ENCODE measurements at places on chromosomes 11 and 22. TPM values are rescaled to one million over a fixed set of nuclear protein-coding genes. Genes with fewer than 3 reads are reported as not detected.

The OR6X1 gene
- total RNA-seq = not detected

The FOSL1 gene
- 11.6 TPM for total RNA-seq

The CCDC116 gene
- 0.13 TPM for total RNA-seq

The DAGLA gene
- total RNA-seq = 2.9 TPM

The SLC25A45 gene
- 4.6 TPM for total RNA-seq

The APLNR gene
- total RNA-seq = 0.05 TPM

The UBE2L3 gene
- 70.4 TPM for total RNA-seq

The CDC42BPG gene
- 0.62 TPM for total RNA-seq

The UPK3A gene
- not detected for total RNA-seq

The PHF21B gene
- total RNA-seq = 1.9 TPM

The XKR3 gene
- total RNA-seq = not detected

DNA sequence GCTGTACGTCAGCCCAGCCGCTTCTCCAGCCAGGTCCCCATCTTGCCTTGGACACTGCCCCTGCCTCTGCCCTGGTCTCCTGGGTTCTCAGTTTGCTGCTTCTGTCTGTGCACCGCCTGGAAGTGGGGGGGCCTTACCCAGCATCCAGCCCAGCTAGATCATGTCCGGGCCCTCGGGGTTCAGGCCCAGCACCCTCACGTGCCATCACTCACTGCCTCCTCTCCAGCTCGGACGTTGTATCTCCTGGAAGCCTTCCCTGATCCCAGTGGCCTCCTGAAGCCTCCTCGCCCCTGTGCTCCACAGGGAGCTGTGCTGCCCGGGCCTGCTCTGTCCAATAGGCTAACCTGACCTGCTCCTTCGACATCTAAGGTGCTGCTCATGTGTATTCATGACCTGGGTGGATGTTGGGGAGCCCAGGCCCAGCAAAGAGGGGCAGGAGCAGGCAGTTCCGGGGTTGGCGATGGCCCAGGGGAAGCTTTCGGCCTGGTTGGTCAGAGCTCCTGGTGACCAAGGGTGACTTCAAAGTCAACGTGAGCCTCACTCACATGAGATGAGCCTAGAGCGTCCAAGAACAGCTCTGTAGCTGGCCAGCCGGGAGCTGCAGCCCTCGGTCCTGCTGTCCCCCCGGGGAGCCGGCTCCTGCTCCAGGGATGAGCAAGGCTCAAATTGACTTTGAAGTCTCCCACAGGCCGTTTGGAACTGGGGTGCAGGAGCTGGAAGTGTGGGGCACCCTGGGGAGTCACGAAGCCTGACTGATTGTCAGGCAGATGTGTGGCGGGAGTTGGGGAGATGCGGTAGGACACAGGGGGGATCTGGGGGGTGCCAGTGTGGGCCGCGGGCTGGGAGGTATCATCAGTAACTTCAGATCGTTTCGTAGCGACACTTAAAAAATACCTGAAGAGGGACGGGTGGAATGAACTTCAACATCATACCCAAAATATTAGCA, 5.2 kb upstream of the ASCL2 start:
- DNase-seq = no peak

DNA sequence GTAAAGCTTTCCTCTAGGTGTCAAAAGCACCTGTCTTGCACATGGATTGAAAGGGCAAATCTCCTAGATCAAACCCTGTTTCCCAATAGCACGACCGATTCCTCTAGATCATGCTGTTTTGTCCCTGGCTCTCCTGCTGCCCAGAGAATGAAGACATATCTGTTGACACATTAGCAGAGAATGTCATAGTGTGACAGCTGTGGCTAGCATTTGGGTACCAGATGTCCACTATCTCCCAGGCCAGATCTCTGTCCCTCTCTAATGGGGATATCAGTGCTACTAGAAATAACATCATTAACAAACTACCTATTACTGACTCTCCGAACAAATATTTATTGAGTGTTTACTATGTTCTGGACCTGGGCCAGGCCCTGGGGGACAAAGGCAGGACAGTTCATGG, 72.4 kb upstream of the ISX start:
- DNase-seq = no peak

DNA sequence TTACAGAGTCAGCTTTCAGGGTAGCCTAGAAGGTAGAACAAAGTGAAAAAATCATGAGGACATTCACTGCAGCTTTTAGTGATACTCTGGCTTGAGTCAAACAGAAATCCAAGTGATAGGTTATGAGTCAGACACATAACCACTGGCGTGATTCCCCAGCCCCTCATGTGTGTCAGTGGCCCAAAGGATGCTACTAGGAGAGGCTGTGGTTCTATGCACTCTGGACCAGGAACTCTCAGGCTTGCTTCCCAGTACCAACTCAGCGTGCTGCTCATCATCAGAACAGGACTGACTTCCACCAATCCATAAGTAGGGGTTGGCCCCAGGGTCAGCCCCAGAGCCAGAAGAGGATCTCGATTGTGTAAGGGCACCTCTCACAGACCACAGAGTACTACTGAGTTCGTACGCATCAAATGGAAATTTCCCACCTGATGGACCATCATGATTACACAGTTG, 116.8 kb downstream of the MED15 start:
- no peak for DNase-seq

GRCh38 chr11:47078751-47079521, 97.7 kb downstream of the ARFGAP2 start:
- DNase-seq = no peak

- DNase-seq = no peak
Observed at GRCh38 chr11:25159341-25159740, 662.5 kb downstream of the LUZP2 start.

GRCh38 chr11:75328426-75329277, 22.8 kb downstream of the ARRB1 start:
- DNase-seq = peak; percentile 98

GRCh38 chr22:30873086-30873650, 95.4 kb downstream of the MORC2 start:
- DNase-seq = no peak

- DNase-seq = peak; percentile 91
Observed at GRCh38 chr22:24695561-24696511, 78.7 kb downstream of the PIWIL3 start.

- no peak for DNase-seq
Observed at GRCh38 chr22:29060931-29061330, 700 bp downstream of the C22orf31 start.

GRCh38 chr11:3946455-3947017, 91.1 kb downstream of the STIM1 start:
- DNase-seq = no peak

- no peak for DNase-seq
Observed at GRCh38 chr22:23175817-23176644, 4.3 kb upstream of the BCR start.

DNA sequence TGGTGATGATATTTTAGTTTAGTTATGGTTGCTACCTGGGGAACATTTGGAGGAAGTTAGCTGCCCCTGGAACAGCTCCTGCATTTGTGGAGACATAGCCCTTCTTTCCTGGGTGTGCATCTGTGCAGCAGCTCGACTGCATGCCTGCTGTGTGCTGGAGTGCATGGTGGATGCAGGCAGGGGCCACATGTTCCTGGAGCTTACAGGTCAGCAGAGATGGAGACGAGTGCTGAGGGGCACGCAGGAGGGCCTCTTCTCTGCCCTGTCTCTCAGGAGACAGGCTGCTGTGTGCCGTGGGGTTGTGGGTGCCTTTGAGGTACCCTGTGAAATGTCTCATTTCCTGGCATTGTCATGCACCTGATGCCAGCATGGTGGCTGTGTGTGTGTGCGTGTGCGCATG, 87.5 kb downstream of the TBC1D22A start:
- DNase-seq = no peak

- no peak for DNase-seq
Observed at GRCh38 chr11:30873924-30874610, 287.9 kb upstream of the MPPED2 start.

DNA sequence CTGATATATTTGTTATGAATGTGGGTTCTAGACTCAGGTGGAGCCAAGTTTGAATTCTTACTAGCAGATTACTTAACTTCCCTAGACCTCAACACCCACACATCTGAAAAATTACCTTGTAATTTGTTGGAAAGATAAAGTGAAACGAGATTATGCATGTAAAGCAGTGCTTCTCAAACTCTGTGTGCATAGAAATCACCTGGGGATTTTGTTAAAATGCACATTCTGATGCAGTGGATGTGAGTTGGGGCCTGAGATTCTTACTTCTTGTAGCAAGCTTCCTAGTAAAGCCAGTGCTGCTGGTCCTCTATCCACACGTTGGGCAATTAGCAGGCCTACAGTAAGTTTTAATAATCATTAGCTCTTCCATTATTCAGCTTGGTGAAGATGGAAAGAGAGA, 15.1 kb upstream of the CEP295 start:
- DNase-seq = no peak

GRCh38 chr11:46489656-46490560, 98.3 kb upstream of the CHRM4 start:
- DNase-seq = peak; percentile 31

DNA sequence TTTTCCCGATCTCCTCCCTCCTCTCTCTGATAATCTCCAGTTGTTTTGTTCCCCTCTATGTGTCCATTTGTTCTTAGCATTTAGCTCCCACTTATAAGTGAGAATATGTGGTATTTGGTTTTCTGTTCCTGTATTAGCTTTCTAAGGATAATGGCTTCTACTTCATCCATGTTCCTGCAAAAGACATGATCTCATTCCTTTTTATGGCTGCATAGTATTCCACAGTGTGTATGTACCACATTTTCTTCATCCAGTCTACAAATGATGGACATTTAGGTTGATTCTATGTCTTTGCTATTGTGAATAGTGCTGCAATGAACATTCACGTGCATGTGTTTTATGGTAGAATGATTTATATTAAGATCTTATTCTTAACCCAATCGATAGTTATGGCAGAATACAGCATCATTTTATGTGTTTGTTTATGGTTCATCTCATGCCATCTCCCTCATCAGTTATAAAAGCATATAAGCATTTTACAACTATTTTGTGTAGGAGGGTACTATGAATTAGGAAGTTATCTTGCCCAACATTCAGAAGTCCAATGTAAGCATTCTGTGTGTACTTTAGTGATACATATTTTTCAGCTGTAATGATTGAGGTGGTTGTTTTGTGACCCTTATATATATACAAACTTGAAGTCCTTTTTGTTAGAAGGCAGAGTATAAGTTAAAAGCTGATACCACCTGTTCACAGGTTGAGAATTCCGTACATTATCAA, 3.2 kb downstream of the MS4A3 start:
- DNase-seq = no peak

DNA sequence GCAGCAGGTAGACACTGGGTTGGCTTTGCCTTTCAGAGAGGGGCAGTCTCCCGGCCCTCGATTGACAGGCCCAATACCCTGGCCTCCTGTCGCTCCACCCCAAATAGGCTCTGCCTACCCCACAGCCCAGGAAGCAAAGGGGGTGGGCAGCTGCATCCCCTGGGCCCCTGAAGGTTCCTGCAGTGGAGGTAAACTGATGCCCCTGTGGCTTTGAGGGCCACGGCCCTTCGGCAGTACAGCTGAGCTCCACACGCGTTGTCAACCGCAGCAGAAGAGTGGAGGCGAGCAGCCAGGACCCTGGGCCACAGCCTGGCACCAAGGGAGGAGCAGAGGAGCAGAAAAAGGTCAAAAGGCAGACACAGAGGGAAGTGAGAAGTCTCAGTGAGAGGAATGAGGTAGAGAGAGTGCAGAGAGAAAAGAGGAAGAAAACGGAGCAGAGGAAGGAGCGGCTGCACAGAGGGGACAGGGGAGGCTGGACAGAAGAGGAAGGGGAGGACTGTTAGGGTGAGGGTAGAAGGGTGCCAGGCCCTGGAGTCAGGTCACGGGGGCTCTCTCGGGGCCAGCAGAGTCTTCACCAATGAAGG, 64.0 kb downstream of the SLC22A12 start:
- peak; percentile 51 for DNase-seq

DNA sequence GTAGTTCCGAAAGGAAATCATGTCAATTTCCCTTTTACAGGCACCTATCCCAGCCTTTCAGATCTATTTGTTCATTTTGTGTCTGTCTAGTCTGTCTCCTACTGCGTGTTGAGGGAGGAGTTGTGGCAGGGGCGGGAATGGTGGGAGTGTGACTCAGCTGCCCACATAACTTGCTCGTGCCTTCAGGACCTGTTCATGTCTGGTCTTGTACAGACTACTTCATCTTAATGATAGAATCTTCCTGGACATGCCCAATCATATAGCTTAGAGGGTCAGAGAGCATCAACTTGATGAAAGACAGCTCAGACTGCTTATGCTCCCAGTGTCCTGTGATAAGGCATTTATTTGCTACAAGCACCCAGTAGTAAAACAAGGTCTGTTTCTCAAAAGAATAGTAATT, 61.0 kb upstream of the BIRC3 start:
- peak; percentile 69 for DNase-seq

GRCh38 chr11:101775033-101775432, 139.8 kb upstream of the CEP126 start:
- DNase-seq = no peak

DNA sequence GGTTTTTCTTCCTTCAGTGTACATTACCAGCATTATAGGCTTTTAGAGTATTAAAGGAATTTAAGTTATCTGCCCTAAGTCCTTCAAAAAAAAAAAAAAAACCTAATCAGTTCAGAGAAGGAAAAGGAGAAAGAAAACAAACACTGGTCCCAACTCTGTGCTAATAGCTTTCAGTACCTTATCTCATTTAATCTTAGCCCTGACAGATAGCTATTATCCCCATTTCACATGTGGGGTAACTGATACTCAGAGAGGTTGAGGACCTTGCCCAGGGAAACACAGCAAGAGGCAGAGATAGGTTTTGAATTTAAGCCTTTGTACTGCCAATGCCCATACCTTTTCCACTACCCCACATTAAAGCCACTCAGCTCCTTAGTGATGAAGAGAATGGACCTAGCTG, 43.4 kb downstream of the FAT3 start:
- no peak for DNase-seq

- no peak for DNase-seq
Observed at GRCh38 chr11:1556278-1556902, 15.7 kb downstream of the DUSP8 start.

DNA sequence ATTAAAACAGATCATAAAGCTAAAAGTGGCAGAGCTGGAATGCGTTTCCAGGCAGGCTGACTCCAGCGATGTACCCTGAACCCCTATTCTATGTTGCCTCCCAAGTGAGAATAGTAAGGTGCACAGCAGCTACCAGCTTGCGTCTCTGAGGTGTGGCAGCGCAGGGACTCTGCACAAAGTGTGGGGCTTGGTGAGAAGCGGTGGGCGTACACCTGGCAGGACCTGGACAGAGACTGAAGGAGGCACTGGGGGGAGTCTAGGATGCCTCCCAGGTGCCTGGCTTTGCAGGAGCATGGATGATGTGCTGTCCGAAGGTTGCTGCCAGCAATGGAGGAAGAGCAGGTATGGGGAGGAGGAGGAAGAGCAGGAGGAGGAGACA, 42.9 kb downstream of the AMPD3 start:
- DNase-seq = no peak

- no peak for DNase-seq
Observed at GRCh38 chr22:49392247-49392646, 435.4 kb downstream of the BRD1 start.

DNA sequence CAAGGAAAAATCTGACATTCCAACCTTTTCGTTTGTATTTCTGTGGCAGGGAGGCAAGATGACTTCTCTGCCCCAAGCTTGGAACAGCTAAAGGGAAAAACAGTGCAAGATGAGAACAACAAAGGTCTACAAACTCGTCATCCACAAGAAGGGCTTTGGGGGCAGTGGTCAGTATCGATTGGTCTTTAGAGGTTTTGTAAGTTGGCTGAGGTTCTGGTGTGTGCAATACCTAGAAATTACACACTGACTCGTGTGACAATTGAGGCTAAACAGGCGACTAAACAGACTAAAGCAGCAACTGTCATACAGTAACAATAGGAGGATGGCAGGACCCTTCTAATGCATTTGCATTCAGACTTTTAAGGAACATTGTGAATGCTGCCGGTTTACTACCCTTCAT, 994 bp downstream of the DEPDC5 start:
- DNase-seq = no peak

GRCh38 chr11:134120921-134121526, 52.2 kb downstream of the JAM3 start:
- peak; percentile 90 for DNase-seq
